ENCODE measurements at places on chromosomes 12 and 14.

DNA sequence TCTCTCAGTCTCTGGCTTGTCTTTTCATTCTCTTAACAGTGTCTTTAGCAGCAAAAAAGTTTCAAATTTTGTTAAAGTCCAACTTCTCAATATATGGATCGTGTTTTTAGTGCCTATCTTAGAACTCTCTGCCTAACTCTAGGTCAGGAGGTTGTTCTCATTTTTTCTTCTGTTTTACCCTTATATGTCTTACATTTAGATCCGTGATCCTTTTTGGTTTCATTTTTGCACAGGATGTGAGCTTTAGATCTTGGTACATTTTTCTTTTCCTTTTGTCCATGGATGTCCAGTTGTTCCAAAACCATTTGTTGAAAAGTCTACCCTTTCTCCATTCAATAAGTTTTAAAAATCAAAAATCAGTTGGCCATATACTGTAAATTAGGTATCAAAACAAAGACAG lies 6.8 kb downstream of the VRK1 start:
- DNase-seq, result no peak

DNA sequence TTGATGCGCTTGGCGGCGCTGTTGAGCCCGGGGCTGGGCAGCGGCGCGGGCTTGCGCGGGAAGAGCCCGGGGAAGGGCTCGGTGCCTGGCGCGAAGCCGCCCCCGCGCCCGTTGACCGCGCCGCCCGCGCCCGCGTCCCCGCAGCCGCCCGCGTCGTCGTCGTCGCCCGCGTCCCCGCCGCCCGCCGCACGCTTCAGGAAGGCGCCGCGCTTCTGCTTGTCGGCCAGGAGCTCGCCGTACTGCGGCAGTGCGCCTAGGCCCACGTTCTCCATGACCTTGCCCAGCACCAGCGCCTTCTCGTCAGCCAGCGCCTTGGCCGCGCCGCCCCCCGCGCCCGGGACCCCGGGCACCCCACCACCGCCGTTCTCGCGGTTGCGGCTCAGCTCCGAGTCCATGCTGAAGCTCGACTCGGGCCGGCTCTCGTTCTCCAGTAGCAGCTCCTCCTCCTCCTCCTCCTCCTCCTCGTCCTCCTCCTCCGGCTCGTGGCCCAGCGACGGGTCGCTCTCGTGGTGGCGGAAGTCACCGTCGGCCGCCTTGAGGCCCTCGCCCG lies 97.2 kb downstream of the BCL11B start:
- no peak for DNase-seq

GRCh38 chr14:69651664-69652063 lies 40.3 kb downstream of the SUSD6 start:
- no peak for DNase-seq

- no peak for DNase-seq
Measured at GRCh38 chr14:77180726-77181602, 634 bp upstream of the TMEM63C start.

GRCh38 chr12:40324261-40324660 lies 99.5 kb downstream of the LRRK2 start:
- no peak for DNase-seq

DNA sequence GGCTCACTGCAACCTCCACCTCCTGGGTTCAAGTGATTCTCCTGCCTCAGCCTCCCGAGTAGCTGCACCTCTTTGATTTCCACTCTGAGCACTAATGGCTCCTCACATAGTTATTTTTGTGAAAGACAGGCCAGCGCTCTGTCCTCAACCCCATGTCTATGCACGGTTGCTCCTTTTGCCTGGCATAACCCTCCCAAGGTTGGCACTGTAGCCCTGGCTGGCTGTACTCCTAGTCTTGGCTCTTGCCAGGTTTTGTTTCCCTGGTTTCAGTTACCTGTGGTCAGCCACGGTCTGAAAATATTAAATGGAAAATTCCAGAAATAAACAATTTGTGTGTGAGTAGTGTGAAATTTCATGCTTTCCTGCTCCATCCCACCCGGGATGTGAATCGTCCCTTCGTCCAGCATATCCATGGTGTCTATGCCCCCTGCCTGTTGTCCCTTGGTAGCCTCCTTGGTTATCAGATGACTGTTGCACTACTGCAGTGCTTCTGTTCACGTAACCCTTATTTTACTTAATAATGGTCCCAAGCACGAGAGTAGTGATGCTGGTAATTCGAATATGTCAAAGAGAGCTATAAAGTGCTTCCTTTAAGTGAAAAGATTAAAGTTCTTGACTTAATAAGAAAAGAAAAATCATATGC lies 12.3 kb upstream of the DCD start:
- DNase-seq, result no peak

DNA sequence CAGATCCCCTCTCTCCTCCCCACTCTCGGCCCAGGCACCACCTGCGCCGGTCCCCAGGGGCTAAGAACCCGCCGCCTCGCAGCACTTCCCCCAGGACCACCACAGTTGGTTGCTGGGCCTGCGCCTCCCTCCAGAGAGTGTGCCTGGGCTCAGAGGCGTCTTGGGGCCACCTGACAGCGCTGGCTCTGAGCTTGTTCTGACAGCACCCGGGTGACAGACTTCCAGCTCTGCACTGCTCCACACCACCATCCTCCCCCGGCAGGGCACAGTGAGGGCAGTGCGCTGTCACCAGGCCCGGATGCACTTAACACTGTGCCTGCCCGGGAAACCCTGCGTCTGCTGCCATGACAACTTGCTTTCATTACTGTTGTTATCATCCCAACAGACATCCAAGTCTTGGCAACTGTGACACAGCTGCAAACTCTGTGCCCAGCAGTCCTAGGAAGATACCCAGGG lies 6.6 kb downstream of the BRF1 start:
- DNase-seq, result no peak

DNA sequence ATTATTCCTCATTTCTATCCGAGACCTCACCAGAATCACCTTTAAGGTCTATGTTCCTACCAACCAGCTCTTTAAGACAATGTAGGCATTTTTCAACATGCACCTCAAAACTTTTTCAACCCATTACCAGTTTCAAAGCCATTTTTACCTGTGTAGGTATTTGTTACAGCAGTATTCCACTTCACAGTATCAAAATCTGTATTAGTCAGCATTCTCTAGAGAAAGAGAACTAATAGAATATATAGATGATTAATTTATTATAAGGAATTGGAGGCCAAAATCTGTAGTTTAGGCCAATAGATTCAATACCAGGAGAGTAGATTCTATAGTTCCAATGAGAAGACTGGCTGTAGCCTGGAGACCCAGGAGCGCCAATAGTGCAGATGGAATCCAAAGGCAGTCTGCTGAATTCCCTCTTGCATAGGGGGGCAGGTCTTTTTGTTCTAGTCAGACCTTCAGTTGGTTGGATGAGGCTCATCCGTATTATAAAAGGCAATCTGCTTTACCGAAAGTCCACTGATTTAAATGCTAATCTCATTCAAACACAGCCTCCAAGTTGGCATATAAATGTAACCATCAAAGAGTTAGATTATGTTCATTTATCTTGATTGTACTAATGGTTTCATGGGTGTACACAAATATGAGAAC lies 151.6 kb upstream of the SYT1 start:
- no peak for DNase-seq

GRCh38 chr14:76812422-76813383 lies at the start of gene ANGEL1:
TSS of gene ANGEL1 (minus strand) at chr14:76812882. CDS start at chr14:76812827, 55 bp downstream.
- peak; percentile 53 for DNase-seq

DNA sequence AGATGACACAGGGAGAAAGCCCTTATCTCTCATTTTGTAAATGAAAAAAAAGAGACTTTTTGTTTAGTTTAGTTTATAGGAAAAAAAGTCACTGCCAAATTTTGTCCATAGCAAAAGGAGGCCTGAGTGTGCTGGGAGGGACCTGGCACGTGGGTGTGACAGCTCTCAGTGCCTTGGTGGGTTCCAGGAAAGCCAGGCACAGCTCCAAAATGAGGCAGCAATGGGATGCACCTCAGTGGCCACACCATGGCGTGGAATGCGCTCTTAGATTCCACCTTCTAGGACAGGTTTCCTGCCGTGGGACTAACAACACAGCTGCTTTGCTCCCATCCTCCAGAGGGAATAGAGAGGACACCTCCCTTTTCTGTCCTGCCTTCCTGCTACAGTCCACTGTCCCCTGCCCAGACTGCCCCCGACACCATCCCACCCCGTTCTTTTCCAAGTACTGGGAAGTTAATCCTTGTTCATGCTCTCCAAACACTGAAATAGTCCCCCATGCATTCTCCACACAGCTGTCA lies 207.6 kb downstream of the EMP1 start:
- DNase-seq, result no peak

- DNase-seq, result no peak
Measured at GRCh38 chr12:593396-594270, 69.6 kb downstream of the NINJ2 start.

- no peak for DNase-seq
Measured at GRCh38 chr14:68585690-68586089, 207.2 kb downstream of the ZFP36L1 start.

- DNase-seq, result no peak
Measured at GRCh38 chr14:75521415-75522199, 662 bp upstream of the BATF start.

DNA sequence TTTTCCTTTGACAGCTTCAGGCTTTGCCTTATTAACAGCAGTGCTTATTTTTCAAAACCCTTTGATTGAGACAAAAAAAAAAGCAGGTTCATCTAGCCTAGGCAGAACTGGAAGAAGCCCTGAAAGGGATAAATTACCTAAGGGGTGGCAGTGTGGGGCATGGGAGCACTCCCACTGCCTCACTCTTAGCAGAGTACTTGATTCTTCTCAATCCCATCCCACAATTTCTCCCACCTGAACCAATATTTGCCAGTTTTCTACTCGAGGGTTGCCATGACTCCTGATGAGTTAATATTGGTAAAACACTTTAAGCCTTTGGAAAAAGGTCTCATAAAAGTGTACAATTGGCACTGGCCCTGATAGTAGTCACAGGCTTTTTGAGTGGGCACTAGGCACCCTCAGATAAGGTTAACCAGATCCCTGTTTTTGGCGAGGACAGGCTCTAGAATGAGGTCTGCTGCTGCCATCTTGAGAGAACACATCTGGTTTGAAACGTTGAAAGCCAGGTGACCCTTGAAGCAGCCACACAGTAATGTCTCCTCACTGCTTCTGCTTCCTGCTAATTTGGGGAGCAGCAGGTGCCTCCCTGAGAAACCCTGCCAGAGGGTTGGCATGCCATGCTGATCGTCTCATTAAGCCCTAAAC lies 320.0 kb downstream of the RAD51B start:
- DNase-seq, result no peak

- no peak for DNase-seq
Measured at GRCh38 chr12:89369166-89369565, 16.9 kb upstream of the DUSP6 start.

DNA sequence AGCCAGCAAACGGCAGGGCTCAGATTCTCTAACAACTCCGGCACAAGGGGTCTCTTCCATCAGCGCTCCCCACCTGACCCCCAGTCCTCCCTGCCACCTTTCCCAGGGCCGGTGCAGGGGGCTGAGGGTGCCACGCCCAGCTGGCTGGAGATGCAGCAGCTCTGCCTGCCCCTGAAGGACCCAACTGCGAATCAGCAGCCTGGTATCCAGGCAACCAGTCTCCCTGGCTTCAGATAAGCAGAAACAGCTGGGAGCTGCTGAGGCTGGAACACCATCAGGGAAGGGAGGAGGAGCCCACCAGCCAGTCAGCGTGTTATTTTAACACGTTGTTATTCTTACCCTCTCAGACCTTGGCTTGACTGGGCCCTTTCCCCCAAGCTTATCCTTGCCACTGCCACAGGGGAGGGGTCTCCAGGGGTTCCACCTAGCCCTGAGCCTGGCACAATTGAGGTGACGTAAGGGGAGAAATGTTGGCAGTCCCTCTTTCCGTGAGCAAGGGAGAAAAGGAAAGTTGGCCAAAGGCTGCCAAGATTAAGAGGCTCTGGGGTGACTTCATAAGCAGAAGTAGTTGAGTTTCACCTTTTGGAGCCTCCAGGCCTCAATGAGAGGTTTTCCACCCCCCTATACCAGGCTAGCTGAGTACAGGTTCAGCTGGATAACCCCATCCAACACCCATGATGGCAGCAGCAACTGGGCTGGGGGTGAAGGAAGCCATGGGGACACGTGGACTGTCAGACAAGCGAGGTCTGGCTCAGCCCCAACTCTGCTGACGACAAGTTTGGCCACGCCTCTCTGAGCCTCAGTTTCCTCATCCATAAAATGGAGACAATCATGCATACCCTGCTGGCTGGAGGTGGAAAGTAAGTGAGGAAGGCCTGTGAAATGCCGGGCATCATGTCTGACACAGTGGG lies 91.1 kb downstream of the IRF2BPL start:
- no peak for DNase-seq

DNA sequence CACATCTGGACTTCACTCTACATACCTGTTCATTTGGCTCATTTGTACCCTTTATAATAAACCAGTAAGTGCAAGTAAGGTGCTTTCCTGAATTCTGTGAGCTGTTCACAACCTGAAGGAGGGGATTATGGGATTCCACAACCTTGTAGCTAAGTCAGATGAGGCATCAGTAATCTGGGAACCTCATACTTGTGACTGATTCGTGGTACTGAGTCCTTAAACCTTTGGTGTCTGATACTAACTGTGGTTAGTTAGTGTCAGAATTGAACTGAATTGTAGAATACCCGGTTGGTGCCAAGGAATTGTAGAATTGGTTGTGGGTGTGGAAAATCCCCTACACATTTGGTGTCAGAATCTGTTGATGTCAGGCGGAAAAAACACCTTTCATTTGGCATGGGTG lies 83.4 kb downstream of the TMX1 start:
- no peak for DNase-seq

DNA sequence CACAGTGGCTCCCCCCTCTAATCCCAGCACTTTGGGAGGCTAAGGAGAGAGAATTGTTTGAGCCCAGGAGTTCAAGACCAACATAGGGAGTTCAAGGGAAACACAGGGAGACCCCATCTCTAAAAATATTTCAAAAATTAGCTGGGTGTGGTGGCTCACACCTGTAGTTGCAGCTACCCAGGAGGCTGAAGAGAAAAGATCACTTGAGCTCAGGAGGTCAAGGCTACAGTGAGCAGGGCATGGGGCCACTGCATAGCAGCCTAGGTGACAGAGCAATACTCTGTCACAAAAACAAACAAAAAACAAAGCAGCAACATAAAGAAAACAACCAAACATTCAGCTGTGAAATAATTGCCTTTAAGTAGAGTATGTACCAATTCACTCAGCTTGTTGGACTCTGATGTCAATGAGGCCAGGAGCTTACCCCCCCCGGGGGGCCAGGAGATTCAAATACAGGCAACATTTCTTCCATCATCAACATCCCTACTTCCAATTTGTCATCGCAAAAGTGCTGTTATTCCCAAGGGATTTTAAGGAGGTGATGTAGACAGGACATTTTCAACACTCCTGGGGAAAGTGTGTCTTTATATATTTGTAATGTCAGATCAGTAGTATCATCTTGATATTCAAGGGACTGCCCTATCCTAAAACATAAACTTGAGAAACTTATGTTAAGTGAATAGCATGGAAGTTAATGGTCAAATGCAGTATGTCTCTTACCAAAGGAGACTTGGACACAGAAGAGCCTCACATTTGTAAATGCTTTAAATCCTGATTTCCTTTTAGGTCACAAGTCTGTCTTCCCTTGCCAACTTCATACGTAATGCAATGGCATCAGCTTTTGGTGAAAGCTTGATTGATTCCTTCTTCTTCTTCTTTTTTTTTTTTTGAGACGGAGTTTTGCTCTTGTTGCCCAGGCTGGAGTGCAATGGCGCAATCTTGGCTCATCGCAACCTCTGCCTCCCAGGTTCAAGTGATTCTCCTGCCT lies 40.6 kb upstream of the AEBP2 start:
- DNase-seq, result no peak

- no peak for DNase-seq
Measured at GRCh38 chr12:107485731-107486130, 199.9 kb upstream of the PWP1 start.

GRCh38 chr12:5915511-5915910 lies 29.5 kb downstream of the ANO2 start:
- no peak for DNase-seq

- DNase-seq, result no peak
Measured at GRCh38 chr12:20482491-20483054, 114.2 kb downstream of the PDE3A start.

GRCh38 chr12:52145228-52146088 lies 46.4 kb downstream of the KRT80 start:
- DNase-seq, result no peak
